ENCODE measurements at places on chromosomes 2 and 18.

DNA sequence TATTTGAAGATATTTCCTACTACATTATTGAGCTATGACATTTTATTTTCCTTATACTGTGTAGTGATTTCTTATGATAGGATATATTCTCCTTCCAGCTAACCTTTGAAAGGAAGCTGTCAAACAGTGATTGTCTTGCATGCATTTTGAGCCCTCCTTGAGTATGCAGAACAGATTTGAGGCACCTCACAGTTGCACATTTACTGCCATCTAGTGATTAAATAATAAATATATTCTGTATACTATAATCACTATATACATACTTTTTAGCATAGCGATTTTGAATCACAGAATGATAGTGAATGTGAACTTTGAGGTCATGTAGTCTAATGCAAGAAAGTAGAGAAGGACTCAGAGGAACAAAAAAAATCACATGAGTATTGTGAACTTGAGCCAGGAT is 268.4 kb upstream of the CDH19 start:
- DNase-seq, result no peak

GRCh38 chr2:37588316-37588777 is 83.1 kb downstream of the CDC42EP3 start:
- no peak for DNase-seq

DNA sequence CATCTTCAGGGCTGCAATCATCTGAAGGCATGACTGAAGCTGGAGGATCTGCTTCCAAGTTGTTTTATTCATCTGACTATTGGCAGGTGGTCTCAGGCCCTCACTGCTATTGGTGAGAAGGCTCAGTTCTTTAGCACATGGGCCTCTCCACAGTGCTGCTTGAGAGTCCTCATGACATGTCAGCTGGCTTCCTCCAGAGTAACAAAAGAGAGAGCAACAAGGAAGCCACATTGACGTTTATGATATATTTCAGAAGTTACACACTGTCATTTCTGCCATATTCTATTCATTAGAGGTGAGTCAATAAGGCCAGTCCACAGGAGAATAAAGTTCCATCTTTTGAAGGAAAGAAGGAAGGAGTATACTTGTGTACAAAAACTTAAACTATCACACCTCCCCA is 7.9 kb upstream of the SIGLEC15 start:
- DNase-seq, result no peak

DNA sequence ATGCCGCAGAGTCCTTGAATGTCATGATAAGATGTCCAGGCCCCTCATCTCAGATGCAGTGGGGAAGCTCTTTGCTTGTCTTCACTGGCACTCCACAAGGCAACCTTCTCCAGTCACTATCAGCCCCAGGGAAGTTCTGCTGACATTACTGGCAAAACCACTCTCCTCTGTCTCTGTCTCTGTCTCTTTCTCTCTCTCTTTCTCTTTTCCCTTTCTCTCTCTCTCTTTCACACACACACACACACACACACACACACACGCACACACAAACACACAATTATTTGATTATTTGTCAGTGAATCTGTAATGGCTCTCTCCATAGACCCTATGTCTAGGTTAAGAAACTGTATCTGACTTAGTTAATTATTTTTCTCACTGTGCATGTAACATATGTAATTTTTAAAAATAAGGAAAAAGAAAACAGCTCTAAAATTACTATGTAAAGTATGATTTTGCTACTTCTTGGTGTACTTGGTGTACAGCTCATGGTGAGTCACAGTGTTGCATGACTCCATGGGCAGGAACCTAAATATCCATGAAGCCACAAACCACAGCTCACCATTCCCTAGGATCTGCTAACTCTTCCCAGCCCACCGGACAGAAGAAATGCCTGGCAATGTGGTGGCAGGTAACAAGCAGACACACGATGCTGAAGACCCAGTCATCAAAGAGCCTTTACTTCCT is 594.9 kb upstream of the ID2 start:
- no peak for DNase-seq

DNA sequence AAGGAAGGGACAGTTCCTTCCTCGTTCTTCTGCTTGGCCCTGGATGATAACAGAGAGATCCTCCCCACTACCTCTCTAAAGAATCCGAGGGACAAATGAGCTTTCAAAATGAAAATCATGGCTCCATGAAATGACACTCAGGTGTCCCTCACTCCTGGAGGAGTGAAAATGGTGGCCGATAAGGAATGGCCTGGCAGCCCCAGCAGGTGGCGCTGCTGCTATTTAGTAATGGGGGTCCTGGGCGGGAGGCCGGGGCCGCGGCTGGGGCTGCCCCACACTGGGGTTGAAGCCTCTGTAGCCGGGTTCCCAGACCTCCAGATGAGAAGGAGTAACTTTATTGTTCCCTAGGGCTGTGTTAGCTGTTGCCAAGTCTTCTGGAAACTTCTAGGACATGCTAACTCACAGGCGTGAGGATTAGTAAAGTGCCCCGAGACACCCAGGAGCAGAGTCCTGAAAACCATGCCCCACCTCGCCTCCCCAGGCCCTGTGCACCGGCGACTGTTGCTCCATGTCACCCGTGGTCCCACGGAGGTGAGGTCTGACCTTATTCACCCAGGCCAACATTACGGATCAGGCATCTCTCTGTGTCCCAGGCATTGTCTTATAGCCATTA is 138.0 kb downstream of the CTIF start:
- DNase-seq, result peak; percentile 90

- DNase-seq, result peak; percentile 67
Measured at GRCh38 chr18:63409301-63409700, 13.0 kb downstream of the VPS4B start.

GRCh38 chr2:203470371-203470770 is 64.7 kb downstream of the RAPH1 start:
- DNase-seq, result no peak

GRCh38 chr2:117523711-117524238 is 290.7 kb upstream of the DDX18 start:
- no peak for DNase-seq

- DNase-seq, result peak; percentile 34
Measured at GRCh38 chr2:74628538-74629105, 19.5 kb downstream of the M1AP start.

DNA sequence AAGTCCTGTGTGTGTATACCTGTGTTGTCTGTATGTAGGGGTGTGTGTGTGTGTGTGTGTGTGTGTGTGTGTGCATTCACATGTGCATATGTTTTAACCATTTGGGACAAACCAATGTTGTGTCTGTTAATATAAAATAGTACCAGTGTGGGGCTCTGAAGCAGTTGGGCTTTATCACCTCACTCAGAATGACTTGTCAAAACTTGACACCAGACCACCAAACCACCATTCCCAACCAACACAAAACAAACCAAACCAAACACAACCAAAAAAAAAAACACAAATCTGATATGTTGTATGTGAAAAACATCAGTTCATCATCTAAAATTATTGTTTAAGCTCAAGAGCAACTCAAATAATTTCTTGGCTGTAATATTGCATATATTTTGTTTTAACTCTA is 42.1 kb downstream of the CALCRL start:
- no peak for DNase-seq

DNA sequence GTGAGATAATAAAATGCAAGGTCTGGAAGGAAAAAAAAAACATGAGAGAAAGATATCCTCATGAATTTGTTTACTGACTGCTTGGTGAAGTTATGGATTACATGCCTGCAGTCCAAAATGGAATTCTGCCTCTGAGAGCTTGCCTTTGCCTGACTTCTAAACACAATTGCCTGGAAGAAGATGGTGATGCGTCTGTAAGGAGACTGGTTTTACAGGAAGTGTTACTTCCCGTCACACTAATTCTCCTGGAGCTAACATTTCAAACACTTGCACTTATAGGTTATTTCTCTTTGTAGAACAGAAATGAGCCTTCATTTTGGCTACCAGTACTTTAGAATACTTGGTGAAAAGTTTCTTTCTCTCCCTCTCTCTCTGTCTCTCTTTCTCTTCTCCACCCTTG is 884.3 kb downstream of the TSN start:
- no peak for DNase-seq

DNA sequence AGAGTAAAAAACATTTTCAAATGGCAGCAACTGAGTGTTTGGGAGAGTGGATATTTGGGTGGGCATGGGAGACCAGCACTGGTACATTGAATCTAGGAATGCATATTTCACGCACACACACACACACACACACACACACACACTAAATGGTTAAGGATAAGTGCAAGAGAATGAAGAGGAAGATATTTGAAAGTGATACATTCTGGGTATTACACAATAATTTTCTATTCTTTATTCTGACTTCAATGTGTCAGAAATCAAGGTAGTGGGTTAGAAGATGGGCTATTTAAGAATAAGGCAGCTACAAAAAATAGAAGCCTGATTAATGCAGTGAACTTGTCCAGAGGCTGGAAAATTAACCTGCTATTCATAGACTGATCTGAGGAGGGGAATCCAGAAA is 577.0 kb downstream of the TMEM182 start:
- no peak for DNase-seq
